ENCODE measurements at places on chromosomes 2 and 18.

GRCh38 chr18:59799383-59800015 lies 100.3 kb upstream of the PMAIP1 start:
- DNase-seq = no peak

DNA sequence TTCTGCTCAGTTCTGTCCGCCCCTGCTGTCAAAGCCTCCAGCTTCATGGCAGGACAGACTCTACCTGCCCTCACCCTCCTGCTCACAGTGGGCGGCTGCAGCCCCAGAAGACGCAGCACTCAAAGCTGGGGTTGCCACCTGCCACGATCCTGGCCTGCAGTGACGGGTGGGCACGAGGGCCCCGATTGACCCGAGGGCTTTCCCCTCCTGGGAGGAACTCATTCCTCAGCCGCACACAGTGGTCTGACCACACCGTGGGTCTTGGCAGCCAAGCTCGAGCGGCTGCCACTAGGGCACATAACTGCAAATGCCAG lies 47.1 kb downstream of the HS6ST1 start:
- DNase-seq = peak; percentile 35

- no peak for DNase-seq
Measured at GRCh38 chr2:55743583-55743982, 49.9 kb upstream of the PNPT1 start.

GRCh38 chr2:232721882-232722281 lies 24.8 kb downstream of the GIGYF2 start:
- no peak for DNase-seq

DNA sequence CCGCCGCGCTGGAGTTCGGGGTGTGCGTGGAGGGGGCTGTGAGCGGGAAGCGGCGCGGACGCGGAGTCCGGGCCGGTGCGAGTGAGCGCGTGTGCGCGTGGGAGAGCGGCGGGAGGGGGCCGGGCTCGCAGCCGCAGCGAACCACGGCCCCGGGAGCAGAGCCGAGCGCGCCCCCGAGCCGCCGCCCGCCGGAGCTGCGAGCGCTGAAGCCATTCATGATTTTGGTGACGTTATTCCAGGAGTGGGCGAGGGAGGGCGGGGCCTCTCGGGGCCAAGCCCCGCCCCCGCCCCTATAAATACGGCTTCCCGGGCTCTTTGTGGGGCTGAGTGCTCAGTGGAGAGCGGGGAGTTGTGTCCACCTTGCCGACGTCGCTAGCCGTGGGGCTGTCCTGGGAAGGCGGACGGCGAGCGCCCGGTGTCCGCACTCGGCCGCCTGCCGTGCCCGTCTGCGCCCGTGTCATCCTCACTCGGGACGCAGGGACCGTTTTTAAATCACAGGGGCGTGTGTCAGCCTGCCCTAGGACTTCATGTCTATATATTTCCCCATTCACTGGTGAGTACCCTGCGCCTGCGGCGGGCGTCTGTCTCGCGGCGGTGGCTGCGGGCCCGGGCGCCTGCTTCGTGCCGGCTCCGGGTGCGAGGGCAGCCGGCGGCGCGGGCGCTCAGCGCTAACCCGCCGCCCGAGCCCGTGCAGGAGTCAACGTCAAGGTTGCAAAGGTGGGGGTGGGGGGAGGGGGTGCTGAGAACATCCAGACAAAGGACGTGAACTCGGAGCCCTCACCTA lies at the start of gene LBH:
LBH (plus strand) TSS at position 323 of the 784 bp plus-strand sequence; CDS start at position 528, 205 bp downstream.
- peak; percentile 97 for DNase-seq

DNA sequence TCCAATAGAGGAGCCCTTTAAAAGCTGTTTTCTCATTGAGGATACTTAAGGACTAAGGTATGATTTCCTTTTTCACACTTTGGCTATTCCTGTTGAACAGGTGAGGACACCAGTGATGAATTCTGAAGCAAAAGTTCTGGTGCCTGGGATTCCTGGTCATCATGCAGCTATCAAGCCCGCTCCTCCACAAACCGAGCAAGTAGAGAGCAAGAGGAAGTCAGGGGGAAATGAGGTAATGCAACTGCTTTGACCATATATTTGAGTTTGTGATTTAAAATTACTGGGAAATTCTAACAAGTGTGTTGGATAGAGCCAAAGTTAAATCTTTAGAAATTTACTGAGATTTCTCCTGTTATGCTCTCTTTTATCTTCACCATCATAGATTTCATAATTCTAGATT lies 33.0 kb downstream of the WDR43 start:
- DNase-seq = no peak

DNA sequence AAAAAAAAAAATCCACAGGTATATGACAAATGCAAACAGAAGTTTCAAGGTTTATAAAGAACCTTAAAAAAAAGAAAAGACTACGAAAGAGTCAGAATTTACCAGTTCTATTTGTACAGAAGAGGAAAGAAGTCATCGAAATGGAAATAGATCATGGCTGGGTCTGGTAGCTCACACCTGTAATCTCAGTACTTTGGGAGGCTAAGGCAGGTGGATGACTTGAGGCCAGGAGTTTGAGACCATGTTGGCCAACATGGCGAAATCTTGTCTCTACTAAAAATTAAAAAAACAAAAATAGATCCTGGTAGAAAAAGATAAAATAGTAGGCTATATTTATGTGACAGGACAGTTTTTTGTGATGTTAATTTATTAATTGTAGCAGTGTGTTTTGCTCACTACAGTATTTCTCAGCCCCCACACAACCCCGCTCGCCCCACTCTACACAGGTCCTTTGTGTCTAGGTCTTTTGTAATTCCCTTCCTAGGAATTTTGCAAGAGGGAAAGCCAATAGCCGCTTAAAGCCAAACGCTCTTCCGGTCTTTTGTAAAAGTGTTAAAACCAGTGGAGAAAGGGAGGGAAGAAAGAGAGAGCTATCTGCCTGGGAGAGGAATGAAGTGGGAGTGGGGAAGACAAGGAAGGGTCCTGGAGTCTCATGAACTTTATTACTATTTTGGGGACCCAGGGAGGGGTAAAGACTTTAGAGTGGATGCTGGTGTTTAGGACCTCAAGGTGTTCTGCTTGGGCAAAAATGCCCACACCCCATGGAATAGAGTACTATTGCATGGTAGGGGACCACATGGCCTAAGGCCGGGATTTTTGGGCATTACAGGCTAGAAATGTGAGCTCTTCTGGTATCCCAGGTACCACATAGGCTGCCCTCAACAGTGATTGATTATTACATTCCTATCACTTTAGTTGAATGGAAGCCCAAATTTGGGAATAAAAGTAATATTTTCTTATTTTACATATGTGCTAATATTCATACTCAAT lies 59.4 kb upstream of the XPO1 start:
- no peak for DNase-seq

DNA sequence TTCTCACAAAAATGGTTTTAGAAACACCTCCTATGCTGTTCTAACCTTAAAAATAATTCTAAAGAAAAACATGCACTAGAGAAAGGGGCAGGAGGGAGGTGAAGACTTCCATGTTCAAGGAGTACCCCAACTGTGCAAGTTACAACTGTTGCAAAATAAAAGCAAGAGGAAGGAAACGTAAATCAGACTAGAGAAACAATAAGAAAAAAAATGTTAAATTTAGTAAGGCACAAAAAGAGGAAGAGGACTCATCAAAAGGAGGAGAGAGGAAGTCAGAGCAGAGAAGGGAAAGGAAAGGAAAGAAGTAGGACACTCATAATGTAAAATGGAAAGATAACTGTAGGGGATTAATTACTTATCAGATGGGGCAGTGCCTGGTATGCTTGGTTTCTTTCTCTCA lies 34.1 kb downstream of the RAPH1 start:
- no peak for DNase-seq

DNA sequence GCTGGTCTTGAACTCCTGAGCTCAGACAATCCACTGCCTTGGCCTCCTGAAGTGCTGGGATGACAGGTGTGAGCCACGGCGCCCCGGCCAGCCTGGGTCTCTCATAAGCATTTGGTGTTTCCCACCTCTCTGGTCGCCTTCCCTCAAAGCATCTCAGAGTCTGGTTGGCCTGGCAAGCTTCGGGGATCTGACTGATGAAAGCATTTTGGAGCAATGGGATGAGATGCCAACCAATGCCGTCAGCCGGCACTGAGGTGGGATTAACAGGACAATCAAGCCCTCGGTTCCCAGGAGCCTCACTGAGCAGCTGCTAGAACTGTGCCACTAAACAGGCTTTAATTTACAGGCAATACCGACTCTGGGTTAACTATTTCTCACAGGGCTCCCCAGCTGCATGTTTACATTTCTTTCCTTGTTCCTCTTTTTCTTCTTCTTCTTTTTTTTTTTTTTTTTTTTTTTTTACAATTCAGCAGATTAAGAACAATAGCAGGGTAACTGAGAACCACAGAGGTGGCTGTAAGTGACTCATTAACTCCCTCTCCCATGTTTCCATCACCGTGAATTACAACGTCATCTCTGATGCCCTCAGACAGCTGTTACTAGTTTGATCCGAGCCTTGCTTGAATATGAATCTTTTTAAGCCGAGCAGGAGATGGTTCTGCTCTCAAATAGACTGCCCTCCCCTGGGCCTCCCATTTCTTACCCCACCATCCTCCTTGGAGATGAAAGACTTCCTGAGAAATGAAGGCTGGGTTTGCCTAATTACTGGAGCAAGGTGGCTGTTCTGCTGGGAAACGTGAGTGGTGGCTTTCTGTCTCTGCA lies 37.9 kb downstream of the ODC1 start:
- DNase-seq = no peak

DNA sequence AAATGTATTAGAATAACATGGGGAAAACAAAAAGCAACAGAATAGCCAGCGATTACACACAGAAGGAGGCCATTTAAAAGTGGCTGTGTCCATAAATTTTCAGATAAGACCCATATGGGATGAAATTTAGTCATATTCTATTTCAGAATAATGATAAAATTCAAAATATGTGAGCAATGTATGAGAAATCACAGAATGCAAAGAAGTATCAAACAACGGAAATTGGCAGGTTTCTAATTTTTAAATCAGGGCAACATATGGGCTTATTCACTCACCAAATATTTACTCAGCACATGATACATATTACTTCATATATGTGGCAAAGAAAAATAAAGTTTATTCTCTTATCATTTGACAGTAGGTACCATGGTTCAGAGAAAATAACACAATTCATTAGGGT lies 208.5 kb downstream of the GRB14 start:
- DNase-seq = no peak

DNA sequence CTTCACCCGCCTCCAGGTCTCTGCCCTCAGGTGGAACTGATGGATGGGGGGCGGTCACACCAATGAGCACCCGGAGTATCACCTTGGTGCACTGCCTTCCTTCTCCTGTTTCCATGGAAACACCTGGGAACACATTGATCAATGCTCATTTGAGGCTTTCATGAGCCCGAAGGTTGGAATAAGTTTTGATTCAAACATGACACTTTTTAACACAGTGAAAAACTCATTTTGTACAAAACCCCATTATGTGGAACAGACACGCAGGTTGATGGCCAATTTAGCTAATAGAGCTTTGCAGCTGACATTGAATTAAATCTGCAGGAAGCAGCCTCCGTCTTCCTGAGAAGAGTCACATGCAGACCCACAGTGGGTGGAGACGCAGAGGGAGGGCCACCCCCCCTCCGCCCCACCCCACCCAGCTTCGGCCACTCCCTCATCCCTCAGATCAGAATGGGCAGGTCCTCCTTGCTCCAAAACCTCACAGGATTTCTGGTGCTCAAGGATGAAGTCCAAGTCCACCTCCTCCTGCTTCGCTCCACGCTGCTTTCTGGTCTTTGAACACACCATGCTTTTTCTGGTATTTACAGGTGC lies 96.0 kb upstream of the MYCN start:
- DNase-seq = no peak

GRCh38 chr2:150320608-150321007 lies 166.9 kb downstream of the RND3 start:
- DNase-seq = no peak

DNA sequence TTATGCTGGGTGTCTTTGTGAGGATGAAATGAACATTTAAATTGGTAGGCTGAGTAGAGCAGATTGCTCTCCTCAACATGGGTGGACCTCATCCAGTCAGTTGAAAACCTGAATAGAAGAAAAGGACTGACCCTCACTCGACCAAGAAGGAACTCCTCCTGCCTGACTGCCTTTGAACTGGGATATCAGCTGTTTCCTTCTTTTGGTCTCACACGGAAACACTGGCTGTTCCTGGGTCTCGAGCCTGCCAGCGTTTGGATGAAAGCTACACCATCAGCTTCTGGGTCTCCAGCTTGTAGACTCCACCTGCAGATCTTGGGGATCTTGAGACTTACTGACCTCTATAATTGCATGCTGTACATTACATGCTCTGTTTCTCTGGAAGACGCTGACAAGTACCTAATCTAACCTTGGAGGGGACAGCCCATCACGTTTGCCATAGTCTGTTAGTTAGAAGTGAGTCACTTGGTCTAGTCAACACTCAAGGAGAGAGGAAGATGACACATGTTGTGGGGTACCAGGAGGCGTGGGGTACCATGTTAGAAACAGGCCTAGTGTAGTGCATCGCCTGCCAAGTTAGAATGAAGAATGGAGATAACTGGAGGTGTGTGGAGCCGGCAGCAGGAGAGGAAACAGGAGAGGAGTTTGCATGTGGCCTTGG lies 267.0 kb downstream of the MREG start:
- DNase-seq = no peak

- no peak for DNase-seq
Measured at GRCh38 chr2:159713631-159714246, 1.4 kb downstream of the MARCHF7 start.

DNA sequence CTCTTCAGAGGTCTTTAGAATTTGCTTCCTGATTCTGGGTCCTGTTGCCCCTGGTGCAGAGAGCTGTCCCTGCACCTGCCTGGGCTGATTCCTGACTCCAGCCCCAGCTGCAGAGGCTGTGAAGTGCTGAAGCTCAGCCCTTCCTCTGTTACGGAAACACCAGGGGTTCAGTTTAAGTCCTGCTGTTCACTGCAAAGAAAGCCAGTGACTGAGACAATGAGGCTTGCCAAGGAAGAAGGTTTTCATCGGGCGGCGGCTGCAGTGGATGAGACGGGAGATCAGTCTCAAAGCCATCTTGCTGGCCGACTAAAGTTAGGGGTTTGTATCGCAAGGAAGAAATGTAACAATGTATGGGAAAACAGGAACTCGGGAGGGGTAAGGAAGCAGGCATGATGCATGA lies 142.4 kb upstream of the ZNF236 start:
- DNase-seq = no peak

DNA sequence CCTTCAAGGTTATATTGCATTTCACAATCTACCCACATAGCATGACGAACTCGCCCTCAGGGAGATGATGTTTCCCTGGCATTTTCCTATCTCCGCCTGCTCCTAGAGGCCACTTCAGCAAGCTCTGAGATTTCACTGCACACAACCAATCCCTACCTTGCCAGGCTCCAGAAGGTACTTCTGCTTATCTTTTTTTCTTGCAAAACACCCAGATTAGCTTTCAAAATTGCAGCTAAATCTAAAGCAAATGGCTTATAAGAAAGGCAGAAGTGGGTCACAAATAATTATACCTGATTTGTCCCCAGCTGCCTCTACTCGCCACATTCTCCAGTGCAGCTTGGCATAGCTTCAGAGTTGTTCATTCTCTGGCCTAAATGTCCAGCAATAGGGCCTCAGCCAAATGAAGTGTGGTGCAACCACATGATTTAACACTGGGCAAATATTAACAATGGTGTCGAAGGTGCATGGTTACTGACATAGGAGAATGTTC lies 32.4 kb upstream of the MRPL19 start:
- DNase-seq = no peak

- no peak for DNase-seq
Measured at GRCh38 chr2:151904807-151905206, 76.6 kb upstream of the ARL5A start.

- DNase-seq = no peak
Measured at GRCh38 chr2:18379870-18380269, 180.6 kb downstream of the RDH14 start.

- no peak for DNase-seq
Measured at GRCh38 chr2:137705296-137705695, 259.0 kb upstream of the HNMT start.

GRCh38 chr2:142189501-142189900 lies 58.7 kb upstream of the LRP1B start:
- DNase-seq = no peak

Measured in right forelimb (tissue), 1 donor.